ENCODE measurements at places on chromosomes 1 and 21.
A peak's percentile ranks its signal among the peaks of the same experiment; 100 is the strongest.

DNA sequence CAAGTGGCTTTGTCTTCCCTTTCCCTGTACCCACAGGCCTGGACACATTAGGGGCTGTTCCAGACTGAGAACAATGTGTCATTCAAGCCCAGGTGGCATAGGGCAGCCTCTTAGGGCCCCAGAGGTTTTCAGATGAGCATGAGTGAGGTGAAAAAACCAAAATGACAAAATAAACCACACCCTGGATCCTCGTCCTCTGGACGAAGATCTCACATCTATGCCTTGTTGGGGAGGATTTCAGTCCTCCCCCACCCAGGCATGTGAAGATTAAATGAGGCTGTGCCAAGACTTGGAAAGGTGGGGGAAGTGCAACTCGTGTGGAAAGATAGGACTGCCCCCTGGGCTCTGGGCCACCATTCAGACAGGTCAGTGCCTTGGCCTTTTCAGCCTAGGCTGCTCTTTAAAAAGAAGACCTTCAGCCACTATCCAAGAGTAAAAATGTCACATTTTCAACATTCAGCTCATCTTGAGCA, 32.8 kb upstream of the IL19 start:
- no peak for DNase-seq

DNA sequence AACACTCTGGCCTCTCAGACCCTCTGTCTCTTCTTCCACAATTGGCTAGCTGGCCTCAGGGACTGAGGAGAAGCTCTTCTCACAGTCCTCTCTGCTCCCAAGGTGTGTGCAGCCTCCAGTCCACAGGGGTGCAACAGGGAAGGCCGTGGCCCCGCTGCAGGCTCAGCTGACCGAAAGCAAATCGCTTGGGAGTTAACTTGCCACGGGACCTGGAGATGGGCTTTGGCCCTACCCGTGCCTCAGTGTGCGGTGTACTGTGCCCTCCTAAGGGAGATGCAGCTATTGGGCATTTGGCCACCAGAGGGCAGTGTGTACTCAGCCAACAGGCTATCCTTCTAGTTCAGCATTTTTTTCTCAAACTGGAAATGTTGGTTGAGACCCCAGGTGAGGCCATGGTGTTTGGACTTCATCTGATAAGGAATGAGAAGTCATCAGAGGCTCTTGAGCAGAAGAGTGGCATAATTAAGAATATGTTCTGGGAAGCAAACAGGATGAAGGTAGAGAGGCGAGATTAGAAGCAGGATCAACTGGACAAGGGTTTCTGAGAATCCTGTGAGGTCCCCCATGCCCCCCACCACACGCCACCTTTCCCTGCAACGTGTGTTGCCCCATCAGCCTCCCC, 42.5 kb upstream of the TMEM125 start:
- DNase-seq = peak; percentile 69

GRCh38 chr1:62337706-62338631, 18.7 kb upstream of the KANK4 start:
- no peak for DNase-seq

- DNase-seq = no peak
Measured at GRCh38 chr1:228242409-228242808, 34.6 kb downstream of the OBSCN start.

GRCh38 chr1:9315411-9316079, 22.9 kb downstream of the SPSB1 start:
- peak; percentile 73 for DNase-seq

DNA sequence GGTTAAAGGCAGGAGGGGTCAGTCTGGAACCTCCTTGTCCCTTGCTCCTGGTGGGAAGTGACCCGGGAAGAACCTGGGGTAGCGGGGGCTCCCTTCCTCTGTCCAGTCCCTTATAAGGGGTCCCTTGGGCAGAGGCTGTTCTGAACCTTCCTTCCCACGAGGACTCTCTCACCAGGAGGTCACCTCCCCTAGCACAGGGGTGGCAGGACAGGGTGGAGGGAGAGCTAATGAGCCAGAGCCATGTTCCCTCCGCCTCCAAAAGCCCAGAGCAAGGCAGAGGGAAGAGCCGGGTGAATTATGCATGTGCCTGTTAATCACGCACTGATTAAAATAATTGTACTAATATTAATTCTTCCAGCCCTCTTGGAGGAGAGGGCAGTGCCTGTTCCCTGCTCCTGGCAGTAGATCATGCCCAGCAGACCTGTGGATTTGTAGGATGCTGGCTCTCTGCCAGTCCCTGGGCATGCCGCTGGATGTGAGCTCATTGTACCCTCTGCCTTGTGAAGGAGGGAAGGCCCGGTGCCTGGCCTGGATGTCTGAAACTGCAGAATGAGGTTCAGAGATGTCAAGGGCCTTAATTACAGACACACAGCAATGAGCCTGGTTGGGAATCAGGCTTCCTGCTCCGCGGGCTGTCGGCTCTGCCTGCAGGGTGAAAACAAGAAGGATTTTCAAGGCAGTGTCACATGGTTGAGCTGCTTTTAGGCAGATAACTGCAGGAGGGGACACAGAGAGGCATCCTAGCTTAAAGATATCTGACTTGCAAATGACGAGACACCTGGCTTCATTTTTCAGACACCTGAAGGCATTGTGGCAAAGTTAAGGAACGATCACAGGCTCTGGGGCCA, 68.2 kb downstream of the IGSF21 start:
- no peak for DNase-seq

DNA sequence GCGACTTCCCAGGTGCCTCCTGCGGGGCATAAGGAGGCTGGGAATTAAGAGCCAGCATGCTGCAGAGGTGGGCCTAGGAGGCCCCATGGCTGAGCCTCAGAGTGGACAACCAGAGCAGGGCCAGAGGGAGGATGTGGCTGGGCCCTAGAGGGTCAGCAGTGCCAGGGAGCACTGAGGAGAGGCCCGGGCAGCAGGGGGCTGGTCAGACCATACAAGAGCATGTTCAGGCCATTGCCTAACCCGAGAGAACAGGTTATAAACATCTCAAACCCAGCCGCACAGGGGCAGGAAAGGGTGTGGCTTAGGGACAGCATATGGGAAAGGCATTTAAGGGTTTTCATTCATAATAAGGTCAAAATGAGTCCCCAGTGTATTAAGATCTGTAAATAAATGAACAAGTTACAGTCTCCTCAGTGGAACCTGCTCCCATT, 51.1 kb downstream of the IER5 start:
- DNase-seq = no peak

DNA sequence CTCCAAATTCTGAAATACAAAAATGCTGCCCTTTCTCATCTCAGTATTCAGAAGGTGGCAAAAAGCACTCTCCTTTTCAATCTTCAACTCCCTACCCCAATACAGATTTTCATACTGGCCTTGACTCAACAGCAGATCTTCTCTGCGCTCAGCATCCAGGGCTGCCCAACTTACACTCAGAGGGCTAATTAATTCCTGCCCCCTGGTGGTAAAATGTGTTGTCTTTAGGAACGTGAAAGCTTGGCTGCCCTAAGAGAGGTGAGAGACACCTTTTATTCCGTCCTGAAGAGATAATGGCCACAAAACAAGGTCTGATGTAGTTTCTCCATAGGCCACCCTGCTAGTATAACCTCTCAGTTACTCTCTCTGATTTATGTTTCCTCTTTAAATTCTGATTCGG, 25.0 kb downstream of the KRTAP24-1 start:
- peak; percentile 37 for DNase-seq

DNA sequence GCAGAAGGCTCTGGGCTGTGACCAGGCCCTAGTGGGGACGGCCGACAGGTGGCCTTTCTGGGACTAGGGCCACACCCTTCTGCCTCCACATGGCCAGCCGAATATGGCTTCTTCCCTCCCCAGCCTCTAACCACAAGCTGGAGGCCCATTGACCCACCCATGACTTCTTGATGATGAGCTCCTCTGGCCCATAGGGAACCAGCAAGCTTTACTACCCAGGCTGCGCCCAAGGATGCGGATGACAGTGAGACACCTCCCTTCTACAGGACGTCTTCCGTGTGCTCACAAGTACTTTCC, 41.0 kb downstream of the LDLRAD2 start:
- no peak for DNase-seq

GRCh38 chr1:24545662-24546061, 10.2 kb upstream of the NCMAP start:
- DNase-seq = no peak

DNA sequence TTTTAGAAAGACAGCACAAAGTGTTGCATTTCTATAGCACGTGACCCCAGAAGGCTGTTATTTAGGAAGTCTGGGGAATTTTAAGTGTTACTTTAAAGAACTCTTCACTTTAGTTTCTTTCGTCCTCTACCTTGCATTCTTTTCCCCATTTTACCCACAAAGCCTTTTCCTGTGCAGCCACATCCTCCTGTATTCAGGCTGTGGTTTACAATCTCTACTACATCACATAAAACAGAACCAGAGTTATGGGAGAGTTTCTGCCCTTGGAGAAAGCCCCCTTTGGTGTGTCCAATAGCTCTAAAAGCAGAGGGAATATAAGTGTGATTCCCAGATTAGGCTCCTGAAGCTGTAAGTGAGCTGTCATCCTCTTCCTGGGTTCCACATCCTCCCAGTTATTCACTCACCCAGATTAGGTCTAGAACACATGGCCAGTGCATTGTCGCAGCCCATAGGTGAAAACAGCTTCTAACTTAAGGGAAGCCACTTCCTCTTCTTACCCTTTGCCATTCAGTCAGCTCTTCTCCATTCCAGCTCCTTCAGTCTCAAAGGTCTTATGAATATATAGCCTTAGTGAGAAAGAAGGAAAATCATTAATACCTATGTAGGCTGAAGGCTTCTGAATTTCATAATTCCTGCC, 171.1 kb downstream of the PIGK start:
- DNase-seq = peak; percentile 72

GRCh38 chr1:16117369-16117768, 38.5 kb downstream of the EPHA2 start:
- no peak for DNase-seq

- DNase-seq = no peak
Measured at GRCh38 chr1:107950464-107950863, 14.5 kb downstream of the VAV3 start.

GRCh38 chr1:6601049-6601922, 1.4 kb downstream of the KLHL21 start:
- DNase-seq = peak; percentile 58

GRCh38 chr1:17351598-17352324, 20.2 kb upstream of the PADI6 start:
- no peak for DNase-seq
